ENCODE measurements at places on chromosomes 3 and 15.

DNA sequence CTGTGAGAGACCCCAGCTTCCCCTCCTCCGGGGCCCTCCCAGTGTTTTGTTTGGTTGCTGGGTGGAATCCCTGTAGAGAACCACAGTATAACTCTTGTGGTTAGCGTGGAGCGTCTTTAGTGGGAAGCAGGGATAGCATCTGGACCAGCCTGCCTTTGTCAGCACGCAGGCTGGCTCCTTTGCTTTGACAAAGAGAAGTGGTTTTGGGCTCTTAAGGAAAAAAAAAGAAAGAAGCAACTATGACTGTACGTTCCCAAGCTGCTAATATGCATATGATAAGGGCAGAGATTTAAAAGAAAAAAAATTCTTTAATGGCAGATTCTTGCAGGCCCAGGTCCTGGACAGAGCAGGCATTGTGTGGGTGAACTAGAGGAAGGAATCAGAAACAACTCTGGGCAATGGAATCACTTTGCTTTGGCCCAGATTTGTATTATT, 340.8 kb upstream of the CTDSPL start:
- no peak for DNase-seq

- no peak for DNase-seq
These were observed 71.2 kb downstream of the RORA start for GRCh38 chr15:61157933-61158332.

DNA sequence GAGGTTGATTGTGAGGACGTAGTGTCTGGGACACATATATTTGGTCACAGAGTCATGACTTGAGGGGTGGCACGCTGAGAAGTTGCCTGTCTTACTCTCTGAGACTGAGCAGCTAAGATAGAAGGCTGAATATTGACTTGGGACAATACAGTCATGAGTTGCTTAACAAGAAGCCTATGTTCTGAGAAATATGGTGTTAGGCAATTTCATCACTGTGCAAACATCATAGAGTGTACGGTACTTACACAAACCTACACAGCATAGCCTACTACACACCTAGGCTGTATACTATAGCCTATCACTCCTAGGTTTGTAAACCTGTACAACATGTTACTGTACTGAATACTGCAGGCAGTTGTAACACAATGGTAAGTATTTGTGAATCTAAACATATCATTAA, 30.3 kb upstream of the SPESP1 start:
- DNase-seq = no peak

DNA sequence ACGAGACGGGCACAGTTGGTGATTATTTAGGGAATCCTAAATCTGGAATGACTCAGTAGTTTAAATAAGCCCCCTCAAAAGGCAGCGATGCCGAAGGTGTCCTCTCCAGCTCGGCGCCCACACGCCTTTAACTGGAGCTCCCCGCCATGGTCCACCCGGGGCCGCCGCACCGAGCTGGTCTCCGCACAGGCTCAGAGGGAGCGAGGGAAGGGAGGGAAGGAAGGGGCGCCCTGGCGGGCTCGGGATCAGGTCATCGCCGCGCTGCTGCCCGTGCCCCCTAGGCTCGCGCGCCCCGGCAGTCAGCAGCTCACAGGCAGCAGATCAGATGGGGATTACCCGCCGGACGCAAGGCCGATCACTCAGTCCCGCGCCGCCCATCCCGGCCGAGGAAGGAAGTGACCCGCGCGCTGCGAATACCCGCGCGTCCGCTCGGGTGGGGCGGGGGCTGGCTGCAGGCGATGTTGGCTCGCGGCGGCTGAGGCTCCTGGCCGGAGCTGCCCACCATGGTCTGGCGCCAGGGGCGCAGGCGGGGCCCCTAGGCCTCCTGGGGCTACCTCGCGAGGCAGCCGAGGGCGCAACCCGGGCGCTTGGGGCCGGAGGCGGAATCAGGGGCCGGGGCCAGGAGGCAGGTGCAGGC, 318.0 kb downstream of the FGF12 start:
- no peak for DNase-seq

- no peak for DNase-seq
These were observed 10.4 kb upstream of the CLK3 start for GRCh38 chr15:74604983-74605794.
